ENCODE measurements at places on chromosomes 3 and 15.

- no peak for DNase-seq
These were observed 13.4 kb downstream of the DHX36 start for GRCh38 chr3:154310840-154311239.

GRCh38 chr15:60134609-60135008 lies 130.5 kb downstream of the FOXB1 start:
- no peak for DNase-seq

- DNase-seq: no peak
These were observed 55.2 kb downstream of the RBPMS2 start for GRCh38 chr15:64720188-64720587.

DNA sequence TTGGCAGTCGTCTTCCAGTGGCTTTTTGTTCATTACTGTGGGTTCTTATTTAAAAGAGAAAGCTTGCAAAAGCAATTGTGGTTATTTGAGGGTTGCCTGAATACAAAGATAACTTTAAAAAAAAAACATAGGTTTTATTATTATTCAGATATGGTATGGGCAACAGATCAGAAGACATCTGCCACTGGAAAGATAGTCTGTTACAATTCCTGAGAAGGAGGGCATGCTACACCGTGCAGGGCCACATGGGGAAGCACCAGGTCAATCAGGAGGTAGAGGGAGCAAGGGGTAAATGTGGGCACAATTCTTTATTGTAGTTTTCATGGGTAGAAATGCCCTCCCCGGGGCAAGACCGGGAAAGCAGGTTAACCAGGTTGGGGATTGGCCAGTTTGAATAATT lies 46.5 kb downstream of the BBS4 start:
- DNase-seq: no peak

- DNase-seq: no peak
These were observed 237.7 kb downstream of the AGBL1 start for GRCh38 chr15:86317384-86317740.
